ENCODE measurements at places on chromosomes 13 and 19.

GRCh38 chr19:43591904-43592772 lies 3.8 kb downstream of the IRGQ start:
- DNase-seq: no peak

DNA sequence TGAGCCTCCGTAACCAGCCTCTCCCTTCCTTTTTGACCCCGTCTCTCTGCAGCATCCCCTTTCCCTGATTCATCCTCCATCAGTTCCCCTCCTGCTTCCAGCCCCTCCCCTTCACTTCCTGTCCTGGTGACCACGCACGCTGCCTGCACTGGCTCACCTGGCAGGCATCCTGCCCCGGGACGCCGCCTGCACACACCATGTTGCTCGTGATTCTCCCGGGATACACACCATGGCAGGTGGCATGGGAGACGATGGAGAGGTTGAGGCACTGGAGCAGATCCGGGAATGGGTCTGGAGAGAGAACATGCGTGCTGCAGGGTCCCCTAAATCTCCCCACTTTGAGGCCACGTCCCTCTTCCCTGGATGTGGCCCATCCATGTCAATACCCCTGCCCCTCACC lies 4.2 kb downstream of the KLK12 start:
- DNase-seq: no peak

DNA sequence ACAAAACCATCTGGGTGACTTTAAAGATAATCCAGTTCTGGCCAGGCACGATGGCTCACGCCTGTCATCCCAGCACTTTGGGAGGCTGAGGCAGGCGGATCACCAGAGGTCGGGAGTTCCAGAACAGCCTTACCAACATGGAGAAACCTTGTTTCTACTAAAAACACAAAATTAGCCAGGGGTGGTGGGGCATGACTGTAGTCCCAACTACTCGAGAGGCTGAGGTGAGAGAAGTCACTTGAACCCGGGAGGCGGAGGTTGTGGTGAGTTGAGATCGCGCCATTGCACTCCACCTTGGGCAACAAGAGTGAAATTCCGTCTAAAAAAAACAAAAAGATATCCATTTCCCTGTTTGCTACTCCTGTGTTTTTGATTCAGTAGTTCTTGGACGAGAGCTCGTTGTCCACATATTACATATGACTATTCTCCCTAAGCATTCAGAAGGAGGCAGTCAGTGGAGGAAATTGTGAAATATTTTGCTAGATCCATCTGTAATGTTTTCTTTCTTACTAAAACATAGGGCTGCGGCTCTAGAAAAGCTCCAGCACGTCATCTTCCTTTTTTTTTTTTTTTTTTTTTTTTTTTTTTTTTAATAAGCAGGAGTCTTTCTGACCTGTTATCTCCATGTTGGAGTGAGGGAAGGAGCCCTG lies 33.6 kb downstream of the ZNF701 start:
- DNase-seq: no peak

DNA sequence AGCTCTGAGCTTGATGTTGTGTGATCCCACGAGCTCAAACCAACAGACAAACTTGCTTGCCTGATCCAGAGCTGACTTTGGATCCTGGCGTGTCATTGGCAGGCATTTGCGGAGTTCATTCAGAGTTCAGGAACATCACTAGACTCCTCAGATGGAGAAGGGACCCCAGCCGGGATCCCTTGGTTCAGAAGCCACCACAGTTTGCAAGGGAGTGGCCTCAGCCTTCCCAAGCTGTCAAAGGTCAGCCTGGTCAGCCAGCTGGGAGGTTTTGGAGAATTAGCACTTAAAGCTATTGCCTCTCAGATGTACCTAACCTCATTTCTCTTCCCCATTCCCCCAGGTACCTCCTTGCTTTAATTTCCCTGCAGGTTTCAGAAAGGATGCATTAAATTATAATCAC lies 208.8 kb upstream of the SOX21 start:
- DNase-seq: no peak

- no peak for DNase-seq
Measured at GRCh38 chr19:11203194-11204075, 6.1 kb upstream of the KANK2 start.

DNA sequence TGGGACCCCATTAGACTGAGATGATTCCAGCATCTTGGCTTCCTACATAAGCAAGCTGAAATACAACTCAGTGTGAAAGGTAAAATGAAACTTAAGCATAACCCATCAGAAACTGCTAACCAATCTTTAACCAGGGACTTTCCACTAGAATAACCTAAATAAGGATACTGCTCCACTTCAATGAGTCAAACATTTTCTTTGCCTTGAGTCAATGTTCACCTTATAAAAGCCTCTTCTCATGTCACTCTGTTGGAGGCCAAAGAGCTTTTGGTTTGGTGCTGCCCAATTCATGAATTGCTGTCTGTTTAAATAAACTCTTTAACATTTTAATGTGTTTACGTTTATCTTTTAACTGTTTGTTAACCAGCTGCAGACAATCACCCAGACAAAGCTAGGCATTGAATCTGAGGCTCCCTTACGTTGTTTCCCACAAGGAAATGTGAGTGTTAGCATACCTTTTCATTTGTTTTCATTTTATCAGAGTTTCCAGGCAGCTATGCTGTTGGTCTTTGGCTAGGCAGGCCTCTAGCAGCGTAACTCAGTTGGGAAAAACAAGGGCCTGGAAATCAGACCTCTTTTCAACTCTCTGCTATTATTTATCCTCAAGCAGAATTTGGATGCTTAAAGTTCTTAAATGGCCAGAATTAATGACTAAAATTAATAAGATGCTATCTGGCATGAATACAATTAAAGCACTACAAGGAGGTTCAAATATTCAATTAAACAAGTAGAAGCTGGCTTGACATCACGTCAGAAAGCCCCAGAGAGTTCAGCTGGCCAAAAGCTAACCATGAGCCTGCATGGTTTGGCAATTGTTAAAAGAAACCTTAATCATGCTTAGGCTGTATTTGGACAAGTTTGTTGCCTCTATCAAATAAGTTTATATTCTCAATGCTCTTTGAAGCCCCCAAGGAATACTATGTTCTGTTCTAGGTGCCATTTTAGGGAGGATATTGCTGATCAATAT lies 200.2 kb downstream of the DCLK1 start:
- DNase-seq: no peak

DNA sequence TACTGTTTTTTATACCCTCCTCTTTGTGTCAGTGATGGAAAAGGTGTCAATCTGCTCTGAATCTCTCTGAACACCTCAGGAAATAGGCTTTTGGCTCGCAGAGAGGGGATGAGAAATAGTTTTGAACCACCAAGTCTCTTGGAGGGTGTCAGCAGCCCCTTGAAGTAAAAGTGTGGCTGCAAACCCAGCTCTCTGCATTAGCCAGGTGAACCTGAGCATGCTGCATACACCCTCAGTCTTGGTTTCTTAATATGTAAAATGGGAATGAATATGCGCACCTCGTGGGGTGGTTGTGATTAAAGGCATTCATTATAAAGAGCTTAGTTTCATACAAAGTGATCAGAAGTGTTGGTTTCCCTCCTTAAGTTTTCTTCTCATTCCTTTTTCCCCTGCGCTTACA lies 1.4 kb upstream of the DHRS12 start:
- no peak for DNase-seq
